OCI-LY7 (cell line): ENCODE measurements at places on chromosomes 1 and 21. TPM values are rescaled to one million over a fixed set of nuclear protein-coding genes. Genes with fewer than 3 reads are reported as not detected.

GRCh38 chr21:26050857-26051256 is 119.7 kb downstream of the APP start:
- no peak for DNase-seq

DNA sequence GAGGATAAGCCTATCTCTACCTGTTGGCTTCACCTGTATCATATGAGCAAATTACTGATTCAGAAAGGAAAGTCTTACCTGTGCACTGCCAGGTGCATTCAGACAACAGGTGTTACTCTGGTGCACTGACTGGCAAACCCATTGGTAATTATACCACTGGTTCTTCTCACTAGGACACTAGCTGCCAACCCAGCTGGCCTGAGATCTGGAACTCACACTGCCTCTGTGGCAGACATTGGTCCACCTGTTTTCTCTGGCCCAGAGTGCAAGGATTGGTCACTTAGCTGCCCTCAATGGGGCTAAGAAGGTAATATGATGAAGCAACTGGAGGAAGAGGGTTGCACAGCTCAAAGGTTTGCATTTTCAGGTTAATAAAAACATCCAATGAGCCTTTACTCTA is 140.2 kb upstream of the DNAH14 start:
- no peak for DNase-seq

- no peak for DNase-seq
Measured at GRCh38 chr1:157145076-157145475, 6.9 kb upstream of the ETV3 start.

DNA sequence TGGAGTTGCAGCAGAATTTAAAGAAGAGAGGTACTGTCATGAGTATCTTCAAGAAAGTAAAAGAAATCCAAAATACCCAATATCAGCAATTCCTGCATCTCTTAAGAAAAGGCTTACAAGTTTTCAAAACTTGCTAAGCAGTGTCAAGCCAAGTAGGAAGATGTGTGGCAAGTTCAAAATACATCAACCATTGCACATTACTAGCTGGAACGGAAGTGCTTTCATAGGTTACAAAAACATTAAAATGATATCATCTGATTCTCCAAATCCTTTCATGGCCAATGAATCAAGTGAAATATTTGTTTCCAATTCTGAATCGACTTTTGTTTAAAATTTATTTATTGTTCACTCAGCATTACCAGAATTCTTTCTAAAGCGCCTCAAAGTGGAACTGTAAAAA is 5.7 kb upstream of the ABCA4 start:
- no peak for DNase-seq

LPAR3 gene
- total RNA-seq = not detected in 2 replicates

CEPT1 gene
- 59.0 TPM in 2 replicates for total RNA-seq

AMY2B gene
- 5.1 and 5.7 TPM in 2 replicates for total RNA-seq
